ENCODE measurements at places on chromosomes 7 and 10.

GRCh38 chr7:142866361-142867096 lies 11.7 kb downstream of the EPHB6 start:
- DNase-seq, result no peak

GRCh38 chr10:60846173-60846572 lies 67.9 kb downstream of the CDK1 start:
- no peak for DNase-seq

GRCh38 chr7:26199301-26200037 lies 1.1 kb downstream of the HNRNPA2B1 start:
- DNase-seq, result no peak

- DNase-seq, result no peak
Observed at GRCh38 chr7:24733414-24734060, 23.7 kb downstream of the GSDME start.

DNA sequence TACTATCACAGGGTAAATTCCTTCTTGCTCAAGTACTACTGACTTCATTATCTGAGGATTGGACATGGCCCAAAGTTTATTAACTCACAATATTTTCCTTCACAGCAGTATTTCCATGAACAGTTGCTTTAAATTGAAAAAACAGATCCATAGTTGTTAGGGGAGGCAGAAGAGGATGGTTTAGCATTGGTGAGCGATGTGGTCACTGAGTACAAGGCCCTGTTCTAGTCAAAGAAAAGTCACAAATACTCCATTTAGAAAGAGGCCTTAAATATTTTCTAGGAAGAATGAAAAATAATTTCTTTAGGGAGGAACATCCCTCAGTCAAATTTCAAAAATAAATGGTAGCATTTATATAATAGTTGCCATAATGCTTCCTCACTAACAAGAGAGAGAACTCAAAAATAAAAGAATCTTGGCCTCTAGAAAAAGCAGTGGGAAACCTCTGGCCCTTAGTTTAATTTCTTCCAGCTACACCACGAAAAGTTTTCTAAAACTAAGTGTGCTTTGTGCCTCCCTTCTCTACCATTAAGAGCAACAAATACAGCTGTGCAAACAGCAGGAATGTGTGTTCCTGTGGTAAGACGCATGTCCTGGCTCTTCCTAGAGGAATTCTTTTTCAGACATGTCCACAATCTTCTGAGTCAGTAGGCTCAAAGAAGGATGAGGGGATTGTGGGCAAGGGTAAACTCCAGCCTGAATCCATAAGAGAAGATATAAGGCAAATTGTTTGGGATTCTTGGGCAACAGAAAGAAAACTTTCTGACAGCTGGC lies 105.7 kb downstream of the HOXA1 start:
- no peak for DNase-seq

DNA sequence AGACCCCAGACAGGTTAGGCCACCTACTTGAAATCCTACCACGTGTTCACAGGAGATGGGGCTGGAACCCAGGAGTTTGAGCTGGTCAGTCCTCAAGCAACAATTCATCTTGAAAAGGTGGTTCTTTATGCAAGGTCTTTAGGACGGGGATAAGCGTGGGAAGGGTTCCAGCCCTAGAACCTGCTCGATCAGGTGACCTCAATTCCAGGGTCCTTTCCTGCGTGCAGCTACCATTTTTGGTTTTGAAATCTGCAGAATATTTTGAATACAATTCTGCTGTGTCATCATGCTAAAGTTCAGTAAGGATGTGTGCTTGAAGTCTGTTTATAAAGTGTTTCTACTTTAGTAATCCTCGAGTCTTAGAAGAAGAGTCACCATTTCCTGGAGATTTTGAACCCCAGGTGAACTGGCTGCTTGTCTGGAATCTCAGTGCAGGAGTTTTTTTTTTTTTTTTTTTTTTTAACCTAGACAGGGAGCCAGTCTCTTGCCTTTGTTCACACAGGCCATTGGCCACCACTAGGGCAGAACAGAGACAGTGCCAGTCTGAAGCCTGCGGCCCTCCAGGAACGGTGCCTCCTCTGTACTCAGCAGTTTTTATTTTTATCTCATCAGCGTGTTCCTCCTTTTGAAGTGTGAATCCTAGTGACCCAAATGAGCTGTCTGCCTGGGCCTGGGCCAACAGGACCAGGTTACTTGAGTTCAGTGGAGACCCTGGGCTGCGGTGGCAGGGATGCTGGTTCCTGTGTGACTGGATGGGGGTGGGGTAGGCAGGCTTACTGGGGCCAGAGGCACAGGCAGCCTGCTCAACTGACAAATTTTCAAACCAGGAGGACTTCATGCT lies 54.6 kb downstream of the EEPD1 start:
- DNase-seq, result no peak

- no peak for DNase-seq
Observed at GRCh38 chr7:157978766-157979165, 608.9 kb downstream of the PTPRN2 start.

- DNase-seq, result no peak
Observed at GRCh38 chr7:55224111-55224510, 141.0 kb upstream of the LANCL2 start.

GRCh38 chr7:37510043-37510634 lies 61.5 kb upstream of the ELMO1 start:
- DNase-seq, result no peak

GRCh38 chr7:105690325-105690945 lies 109.1 kb upstream of the EFCAB10 start:
- DNase-seq, result no peak

- DNase-seq, result no peak
Observed at GRCh38 chr10:22672319-22673090, 41.9 kb downstream of the PIP4K2A start.

- no peak for DNase-seq
Observed at GRCh38 chr7:93895859-93896600, 5.5 kb upstream of the TFPI2 start.

DNA sequence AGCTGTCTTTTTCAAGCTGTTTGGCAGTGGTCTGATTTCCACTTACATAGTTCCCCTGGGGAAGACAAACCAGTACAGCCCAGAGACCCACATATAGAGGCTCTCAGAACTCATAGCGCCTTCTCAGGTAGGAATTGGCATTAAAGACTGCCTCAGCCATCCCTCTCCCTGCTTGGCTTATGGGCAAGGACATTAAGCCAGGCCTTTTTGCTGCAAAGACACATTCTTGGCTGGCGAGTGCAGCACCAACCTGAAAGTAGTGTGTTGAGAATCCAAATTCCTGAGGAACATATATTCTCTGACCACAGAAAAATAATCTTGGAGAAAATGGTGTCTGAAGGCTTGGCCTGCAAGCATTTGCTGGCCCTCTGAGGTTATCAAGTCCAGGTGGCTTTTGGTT lies 39.2 kb upstream of the HPS1 start:
- no peak for DNase-seq

DNA sequence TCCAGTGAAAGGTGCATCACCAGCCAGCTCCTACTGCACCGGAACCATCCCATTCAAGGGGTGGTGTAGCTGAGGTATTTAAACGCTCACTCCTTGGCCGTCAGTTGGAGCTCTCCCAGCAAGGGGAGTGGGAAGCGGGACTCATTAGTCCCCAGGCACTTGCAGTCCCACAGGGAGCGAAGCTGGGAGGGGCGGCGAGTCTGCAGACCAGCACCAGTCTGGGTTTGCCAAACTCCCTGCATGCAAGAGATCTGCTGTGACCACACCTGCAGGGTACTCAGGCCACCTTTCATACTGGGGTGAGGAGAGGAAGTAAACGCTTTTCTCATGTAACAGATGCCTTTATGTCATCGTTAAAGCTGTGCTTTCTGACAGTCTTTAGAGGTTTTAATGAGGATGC lies 187.9 kb downstream of the PTPRN2 start:
- no peak for DNase-seq

DNA sequence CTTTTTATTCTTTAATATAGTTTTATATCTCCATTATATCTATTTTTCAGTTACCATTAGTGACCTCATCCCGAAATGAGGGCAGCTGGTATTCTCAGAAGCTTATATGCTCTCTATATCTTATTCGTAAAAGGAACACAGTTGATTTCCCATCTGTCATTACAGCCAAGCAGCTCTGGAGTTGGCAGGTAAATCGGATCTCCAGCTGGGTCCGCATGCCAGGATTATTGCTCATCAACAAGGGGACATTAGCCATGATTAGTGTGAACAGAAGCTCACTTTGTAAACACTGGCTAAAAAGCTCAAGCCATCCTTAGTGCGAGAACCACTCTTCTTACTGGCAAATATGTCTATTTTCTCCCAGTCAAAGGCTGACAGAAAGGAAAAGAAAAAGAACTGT lies 180.3 kb downstream of the NPSR1 start:
- DNase-seq, result no peak

- DNase-seq, result no peak
Observed at GRCh38 chr10:63390521-63390920, 75.3 kb downstream of the JMJD1C start.

DNA sequence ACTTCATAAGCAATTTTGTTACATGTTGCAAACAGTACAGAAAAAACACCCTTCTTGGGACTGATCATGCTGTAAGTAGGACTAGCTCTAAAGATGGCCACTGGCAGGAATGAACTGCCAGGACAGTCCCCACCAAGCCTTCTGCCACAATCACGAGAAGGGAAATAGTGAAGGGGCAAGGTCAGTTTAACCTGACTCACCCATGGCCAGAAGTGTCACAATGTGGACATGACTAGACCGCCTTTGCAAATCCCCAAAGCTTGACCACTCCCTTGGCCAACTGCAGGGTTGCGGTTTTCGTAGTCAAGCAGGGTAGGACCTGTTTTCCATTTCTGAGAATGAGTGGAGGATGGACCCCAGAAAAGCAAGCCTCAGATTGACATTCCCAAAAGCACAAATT lies 19.4 kb upstream of the FRAT2 start:
- no peak for DNase-seq

DNA sequence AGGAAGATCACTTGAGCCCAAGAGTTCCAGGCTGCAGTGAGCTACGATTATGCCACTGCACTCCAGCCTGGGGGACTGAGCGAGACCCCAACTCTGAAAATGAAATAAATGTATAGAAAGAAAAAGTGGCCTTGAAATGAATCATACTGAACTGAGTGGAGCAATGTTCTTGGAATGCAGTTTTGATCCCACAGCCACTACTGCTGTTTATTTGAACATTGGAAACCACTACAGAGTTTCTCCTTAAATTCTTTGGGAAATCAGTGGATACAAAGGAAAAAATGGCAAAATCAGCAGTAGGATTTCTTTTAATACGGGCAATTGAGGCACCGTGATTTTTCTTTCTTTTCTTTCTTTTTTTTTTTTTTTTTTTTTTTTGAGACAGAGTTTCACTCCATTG lies 637.4 kb downstream of the GALNT17 start:
- DNase-seq, result no peak

All from SIG-M5 (cell line).